ENCODE measurements at places on chromosomes 6 and 20.

DNA sequence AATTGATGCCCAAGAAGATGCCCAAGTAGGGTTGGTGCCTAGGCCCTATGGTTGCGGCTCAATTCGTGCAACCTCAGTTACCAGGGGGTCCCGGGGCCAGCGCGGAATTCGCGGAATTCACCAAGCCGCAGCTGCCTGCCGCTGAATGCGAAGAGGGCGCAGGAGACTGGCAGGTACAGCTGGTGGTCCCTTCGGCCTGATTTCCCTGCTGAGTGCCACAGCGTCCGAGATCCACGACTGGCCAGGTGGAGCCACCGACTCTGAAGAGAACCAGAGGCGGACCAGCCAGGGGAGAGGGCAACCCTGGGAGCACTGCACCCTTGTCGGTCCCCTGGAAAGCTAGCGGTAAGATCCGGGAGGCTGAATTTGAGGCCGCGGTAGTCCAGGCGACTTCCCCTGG is 6.8 kb upstream of the TFAP2D start:
- no peak for DNase-seq

DNA sequence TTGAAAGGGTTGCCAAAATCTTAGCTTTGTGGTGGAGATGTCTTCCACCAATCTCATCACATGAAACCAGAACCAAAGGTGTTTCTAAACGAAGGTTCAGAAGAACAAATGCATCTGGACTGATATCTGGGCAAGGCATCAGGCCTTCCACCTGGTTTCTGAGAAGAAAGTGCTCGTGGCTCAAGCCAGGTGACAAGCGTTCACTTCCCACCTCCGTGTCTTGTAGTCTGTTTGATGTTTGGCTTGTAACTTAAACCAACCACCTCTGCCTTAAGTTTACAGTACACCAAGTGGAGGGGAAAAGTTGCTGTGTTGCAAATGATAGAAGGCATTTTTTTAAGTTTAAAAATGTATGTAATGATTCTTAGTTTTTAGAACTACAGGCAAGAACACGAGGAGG is 66.9 kb upstream of the MAP3K7 start:
- no peak for DNase-seq

DNA sequence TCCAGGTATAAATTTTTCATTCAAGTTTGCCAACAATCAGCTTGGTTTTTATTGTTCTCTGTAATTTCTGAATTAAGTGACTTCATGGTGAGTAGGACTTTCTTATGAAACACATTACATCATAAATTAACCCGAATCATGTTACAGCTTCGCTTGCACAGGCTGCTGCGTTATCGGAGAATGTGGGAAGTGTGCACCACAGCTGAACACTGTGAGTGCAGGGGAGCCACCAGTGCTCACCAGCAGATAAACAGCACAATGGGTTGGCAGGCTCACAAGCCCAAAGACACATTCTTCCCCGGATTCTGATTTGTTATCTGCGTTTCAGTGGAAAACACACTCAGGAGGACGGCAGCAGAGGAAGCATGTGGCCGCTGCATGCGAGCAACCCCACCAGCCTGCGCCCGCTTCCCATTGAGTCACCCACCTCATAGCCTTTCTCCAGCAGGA is 121.1 kb downstream of the GMDS start:
- no peak for DNase-seq

DNA sequence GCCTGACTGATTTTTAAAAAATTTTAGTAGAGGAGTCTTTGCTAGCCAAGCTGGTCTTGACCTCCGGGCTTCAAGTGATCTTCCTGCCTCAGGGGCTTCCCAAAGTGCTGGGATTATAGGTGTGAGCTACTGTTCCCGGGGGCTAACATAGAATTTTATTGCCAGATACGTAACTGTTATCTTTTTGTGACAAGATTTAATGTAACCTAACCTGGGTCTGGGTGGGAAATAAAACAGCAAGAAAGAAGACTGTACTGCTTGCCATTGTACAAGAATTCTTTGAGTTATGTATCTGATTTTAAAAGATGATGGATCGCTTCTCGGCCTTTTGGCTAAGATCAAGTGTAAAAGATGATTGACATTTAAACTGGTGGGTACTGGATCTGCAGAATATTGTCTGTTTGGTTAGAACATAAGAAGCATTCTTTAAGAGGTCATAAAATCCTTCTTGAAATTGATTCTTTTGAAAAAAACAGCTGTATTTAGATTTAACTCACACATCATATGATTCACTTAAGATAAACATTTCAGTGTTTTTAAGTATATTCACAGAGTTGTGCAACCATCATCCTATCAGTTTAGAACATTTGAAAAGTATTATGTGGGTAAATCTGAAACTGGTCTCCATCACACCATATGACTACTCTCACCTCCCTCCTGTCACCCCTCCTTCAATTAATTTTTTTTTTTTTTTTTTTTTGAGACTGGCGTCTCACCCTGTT is 21.6 kb downstream of the TPX2 start:
- no peak for DNase-seq

DNA sequence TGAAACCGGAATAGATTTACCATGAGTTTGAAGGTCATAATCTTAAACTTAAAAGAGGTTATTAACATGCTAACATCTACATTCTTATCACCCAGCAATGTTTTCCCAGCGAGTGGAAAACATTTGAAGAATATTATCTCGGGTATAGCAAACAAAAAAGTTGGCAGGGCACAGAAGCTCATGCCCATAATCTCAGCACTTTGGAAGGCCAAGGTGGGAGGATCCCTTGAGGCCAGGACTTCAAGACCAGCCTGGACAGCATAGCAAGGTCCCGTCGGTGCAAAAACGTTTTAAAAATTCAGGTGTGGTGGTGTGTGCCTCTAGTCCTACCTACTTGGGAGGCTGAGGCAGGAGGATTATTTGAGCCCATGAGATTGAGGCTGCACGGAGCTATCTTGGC is 213.5 kb downstream of the MANEA start:
- DNase-seq, result no peak

DNA sequence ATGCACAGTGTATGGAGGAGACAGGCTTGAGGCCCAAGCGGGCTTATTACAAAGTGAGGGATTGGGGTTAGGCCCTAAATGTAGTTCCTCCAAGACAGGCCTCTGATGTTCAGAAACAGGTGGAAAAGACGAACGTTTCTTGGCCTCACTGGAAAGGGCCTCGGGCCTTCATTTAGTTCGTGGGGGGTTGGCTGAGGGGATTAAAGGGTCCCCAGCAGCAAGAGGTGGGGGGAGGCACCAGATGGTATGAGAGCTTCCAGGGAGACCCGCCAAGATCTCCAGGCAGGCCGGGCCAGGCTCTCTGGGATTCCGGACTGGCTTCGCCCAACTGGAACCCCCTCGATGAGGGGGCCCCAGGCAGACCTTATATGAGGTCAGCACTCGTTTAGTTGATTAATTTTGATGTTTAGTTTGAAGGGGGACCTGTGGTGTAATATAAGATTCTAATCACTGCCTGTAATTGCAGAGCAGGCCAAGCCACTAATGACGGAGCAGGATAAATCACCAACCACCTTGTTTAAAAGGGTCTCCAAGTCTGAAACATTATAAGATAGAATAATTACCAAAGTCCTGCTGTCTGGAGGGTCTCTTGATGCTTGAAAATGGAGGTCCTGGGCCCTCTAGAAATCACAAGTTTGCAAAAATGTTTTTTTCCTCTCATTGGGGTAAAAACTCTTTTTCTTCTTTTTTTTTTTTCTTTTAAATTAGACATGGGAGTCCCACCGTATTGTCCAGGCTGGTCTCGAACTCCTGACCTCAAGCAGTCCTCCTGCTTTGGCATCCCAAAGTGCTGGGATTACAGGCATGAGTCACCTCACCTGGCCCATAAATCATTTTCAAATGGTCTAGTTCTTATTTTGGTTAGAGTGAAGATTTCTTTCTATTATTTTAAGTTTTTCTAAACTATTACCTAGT is 2.2 kb downstream of the HMGA1 start:
- DNase-seq, result no peak

GRCh38 chr20:7579888-7580287 is 360.4 kb downstream of the HAO1 start:
- no peak for DNase-seq

GRCh38 chr6:149334201-149334600 is 16.7 kb downstream of the TAB2 start:
- no peak for DNase-seq

DNA sequence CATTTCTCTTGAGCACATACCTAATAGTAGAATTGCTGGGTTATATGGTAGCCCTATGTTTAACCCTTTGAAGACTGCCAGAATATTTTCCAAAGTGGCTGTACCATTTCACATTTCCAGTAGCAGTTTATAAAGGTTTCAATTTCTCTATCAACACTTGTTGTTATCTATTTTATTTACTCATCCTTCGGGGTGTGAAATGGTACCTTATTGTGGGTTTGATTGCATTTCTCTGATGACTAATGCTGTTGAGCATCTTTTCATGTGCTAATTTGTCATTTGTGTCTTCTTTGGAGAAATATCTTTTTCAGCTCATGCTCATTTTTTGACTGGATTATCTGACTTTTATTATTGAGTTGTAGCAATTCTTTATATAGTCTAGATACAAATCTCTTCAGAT is 5.4 kb downstream of the ENPP4 start:
- no peak for DNase-seq

DNA sequence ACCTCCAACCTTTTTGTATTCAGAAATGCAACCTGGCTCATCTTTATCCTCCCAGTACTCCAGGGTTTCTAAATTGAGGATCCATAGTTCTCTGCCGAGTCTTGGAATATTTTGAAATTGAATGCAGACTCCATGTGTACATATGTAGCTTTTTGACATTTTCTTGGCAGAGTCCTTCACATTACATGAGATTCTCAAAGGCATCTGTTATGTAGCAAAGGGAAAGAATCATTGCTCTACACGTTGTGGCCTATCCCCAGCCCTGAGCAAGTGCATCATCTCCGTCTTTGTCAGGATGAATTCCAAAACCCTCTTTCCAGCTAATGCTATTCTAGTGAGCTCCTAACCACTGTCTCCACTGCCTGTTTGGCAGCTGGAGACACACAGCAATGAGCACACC is 742.9 kb downstream of the DHX35 start:
- DNase-seq, result no peak

GRCh38 chr6:81376745-81377144 is 375.7 kb downstream of the TENT5A start:
- no peak for DNase-seq

- DNase-seq, result no peak
Measured at GRCh38 chr6:24940311-24940917, 4.7 kb upstream of the RIPOR2 start.
